ENCODE measurements at places on chromosomes 7 and 10.

DNA sequence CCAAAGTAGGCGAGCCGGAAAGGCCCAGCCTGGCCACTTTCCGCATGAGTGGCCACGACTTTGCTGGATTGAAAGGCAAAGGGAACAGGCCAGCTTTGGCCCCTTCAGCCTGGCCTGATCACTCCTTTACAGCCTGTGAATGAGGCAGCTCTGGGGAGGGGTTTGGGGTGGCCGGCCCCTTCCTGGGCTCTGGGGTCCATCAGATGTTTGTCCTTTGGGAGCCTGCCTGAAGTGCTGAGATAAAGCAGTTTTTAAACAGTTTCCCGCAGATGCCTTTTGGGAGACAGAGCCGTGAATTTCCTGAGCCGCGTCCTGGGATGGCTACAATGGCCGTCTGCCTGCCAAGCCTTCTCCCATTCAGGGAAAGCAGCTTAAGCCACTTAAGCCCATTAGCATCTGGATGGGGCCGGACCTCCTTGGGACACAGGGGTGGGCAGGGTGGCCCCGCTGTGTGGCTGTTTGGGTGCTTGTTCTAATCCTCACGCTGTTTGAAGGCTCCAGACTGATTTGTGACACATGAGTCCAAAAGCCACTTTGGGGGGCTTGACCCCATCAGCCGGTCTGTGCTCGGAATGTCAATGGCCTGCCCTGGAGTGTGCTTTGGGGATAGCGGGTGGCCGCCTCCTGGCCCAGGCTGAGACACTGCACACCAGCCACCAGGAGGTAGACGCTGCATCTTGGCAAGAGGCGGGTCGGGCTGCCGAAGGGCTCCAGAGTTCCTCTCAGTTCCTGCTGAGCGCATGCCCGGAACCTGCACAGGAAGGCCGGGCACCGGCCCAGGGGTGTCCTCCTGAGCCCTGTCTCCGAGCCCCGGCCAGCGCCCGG lies 38.9 kb downstream of the NKX6-2 start:
- no peak for DNase-seq

GRCh38 chr7:120293027-120293426 lies 20.1 kb downstream of the KCND2 start:
- DNase-seq = no peak

- no peak for DNase-seq
Measured at GRCh38 chr10:128008521-128009250, 101.8 kb downstream of the PTPRE start.

DNA sequence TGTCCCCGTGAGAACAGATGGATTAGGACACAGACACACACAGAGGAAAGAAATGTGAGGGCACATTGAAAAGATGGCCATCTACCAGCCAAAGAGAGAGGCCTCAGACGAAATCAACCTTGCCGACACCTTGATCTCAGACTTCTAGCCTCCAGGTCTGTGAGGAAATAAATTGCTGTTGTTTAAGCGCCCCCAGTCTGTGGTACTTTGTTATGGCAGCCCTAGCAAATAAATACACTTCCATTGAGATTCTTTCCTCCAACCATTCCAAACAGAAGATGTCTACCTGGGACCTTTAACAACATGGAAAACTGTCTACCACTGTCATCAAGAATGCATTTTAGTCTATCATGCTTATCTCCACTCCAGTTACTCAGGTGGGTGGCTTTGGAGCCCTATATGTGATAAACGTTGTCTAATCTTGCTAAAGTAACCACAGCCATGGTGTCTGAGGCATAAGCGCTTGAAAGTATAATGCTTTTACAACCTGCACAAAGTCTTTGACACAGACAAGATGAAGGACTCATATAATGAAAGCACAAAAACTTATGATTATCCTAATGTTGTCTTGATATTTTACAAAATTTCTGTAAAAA lies 244.3 kb downstream of the MTERF1 start:
- no peak for DNase-seq

GRCh38 chr10:124619802-124620490 lies 124.2 kb downstream of the FAM53B start:
- no peak for DNase-seq

GRCh38 chr10:22417736-22418268 lies 72.5 kb downstream of the SPAG6 start:
- no peak for DNase-seq

- no peak for DNase-seq
Measured at GRCh38 chr10:120503689-120504088, 46.7 kb downstream of the PLPP4 start.
